ENCODE measurements at places on chromosomes 16 and 17. TPM values are rescaled to one million over a fixed set of nuclear protein-coding genes. Genes with fewer than 3 reads are reported as not detected.

The SPATA33 gene
- total RNA-seq = 4.7 TPM

The TP53TG3C gene
- not detected for total RNA-seq

The LGALS9B gene
- 0.05 TPM for total RNA-seq

The GNAO1 gene
- total RNA-seq = 0.24 TPM

The TPSB2 gene
- 0.71 TPM for total RNA-seq

The AATK gene
- total RNA-seq = 0.24 TPM

The GPR139 gene
- not detected for total RNA-seq

Data from thymus (tissue), 14 donors.